ENCODE measurements at places on chromosomes 16 and 17.

DNA sequence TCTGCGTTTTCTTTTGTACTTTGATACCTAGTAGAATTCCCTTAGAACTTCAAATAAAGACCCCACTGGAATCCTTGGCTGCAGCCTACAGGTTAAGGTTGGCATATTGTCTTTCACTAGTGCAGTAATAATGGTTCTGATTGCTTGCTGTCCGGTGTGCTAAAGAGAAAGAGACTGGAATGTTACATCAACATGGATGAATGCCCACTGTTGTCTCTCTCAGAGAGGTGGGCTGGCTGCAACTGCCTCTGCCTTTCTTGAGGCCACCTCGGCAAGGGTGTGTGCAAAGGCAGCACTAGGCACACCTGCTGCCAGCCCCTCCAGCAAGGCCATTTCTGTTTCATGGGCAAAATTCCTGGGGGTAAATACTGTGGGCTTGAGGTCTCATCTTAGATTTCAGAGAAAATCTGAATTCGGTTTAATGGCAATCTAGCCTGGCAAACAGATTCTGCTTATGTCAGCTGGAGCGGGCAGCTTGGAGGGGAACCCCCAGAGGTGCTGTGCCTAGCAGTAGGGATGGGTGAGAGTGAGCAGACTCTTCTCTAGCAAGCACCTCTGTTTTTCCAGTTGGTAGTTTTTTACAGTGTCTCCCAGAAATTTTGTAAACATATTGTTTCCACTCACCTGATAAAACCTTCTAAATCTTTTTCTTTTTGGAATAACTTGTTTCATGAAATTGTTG, 54.0 kb downstream of the MRTFB start:
- no peak for DNase-seq

DNA sequence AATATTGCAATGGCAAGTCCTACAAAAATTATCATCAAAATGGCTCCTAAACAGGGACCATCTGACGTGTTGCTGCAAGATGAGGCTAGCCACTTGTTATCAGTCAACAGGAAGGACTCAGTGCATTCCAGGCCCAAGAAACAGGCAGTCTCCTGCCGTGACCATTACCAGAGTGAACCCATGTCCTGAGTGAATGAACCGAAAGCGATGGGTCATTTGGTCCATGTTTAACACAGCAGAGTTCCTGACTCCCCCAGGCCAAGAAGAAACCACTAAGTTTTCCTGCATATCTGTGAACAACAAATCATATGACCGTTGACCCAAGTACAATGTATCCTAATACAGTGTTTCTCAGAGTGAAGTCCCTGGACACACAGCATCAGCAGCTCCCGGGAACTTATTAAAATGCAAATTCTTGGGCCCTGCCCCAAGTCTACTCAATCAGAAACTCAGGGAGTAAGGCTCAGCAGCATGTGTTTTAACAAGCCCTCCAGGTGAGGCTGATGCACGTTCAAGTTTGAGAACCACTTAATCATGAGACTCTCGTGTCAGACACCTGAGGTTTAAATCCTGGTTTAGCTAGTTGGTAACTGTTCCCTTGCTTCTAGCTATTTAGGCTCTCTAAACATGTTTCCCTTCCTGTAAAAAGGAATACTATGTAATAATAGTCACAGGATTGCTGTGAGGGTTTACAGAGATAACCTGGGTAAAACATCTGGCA, 429.4 kb upstream of the MAF start:
- DNase-seq: no peak

DNA sequence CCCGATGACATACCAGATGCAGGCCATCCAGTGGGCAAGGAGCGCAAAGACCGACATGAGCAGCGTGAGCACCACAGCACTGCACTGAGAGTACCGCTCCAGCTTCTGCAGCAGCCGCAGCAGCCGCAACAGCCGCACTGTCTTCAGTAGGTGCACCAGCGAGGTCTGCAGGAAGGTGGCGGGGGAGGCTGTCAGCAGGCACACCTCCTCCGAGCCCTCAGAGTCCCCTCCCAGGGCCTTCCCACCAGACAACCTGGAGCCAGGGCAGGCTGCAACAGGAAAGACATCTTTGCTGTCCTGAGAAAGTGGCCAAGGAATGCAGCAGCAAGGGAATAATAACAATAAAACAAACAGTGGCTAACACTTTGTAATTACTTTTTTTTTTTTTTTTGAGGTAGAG, 9.1 kb downstream of the KCNH4 start:
- no peak for DNase-seq

DNA sequence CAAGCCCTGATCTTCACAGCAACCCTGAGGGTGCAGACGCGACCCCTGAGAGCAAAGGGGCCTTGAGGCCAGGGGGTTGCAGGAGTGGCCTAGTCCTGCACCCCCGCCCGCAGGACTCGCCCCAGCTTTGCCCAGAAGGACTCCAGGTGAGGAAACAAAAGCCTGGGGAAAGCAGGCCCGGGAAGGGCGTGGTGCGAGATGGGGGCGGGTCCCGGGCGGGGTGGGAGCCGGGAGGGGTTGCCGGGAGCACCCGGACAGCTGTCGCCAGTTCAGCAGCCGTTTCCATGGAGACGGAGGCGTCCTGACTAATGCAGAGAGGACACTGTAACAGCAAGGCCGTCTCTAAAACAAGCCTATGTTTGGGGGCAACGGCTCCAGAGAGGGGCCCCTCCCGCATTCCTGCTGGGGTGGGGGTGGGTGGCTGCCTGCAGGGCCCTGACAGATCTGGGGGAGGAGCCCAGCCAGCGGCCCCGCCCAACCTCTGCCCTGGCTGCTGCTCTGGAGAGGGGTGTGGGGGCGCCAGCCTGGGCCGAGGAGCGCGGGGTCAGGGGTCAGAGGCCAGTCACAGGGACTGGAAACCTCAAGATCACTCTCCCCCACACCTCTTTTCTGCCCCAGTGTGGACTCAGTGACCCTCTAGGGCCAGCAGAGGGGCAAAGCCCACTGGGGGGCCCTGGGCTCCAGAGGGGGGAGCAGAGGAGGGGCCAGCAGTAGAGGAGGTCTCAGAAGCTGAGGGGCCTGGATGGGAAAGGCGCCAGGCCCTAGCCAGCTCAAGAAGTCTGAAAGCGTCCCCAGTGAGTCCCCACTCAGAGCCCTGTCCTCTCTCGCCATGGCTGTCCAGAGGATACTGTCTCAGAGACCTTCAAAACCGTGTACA, 3.1 kb upstream of the TPPP3 start:
- no peak for DNase-seq

- DNase-seq: no peak
These were observed 44.7 kb downstream of the GRB7 start for GRCh38 chr17:39782481-39782880.

GRCh38 chr17:33838281-33838680, 416.8 kb upstream of the CCL2 start:
- no peak for DNase-seq

DNA sequence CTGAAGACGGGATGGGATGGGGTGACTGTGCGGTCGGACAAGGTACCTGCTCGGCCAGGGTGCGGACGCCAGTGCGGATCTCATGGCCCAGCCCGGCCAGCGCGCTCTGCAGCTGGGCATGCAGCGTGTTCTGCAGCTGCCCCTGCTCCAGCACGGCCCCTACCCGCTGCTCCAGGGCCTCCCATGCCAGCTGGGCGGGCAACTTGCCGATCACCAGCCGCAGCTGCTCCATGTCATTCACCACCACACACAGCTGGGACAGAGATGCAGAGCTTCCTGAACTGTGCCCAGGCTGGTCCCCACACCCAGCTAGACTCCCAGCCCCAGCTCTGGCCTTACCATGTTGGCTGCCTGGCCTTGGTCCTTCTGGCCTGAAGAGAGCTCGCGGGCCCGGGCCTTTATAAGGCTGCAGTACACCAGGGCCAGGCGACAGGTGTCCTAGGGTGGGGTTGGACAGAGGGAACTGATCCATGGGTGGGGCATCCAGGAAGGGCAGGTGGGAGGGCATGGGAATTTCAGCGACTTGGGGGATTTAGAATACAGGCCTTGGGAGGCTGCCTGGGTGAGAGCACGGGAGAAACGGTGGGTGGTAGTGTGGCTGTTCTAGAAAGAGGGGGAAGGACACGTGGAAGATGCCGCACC, 9.8 kb downstream of the UNC13D start:
- no peak for DNase-seq

DNA sequence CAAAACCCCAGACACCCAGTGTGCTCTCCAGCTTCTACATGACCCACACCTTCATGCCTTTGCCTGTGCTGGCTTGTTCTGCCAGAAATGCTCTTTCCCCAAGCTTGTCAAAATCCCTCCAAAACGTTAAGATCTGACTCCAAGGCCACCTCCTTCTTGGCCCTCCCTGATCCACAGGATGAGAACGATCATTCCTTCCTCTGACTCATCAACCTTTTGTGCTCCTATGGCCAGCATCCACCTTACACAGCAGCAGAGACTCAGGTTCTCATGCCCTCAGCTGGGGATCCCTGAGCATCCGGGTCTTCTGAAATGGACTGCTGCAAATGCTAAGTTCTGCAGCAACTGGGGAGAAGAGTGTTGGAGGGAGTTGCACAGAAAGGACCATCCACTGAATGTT, 2.9 kb downstream of the ZBTB4 start:
- DNase-seq: no peak

GRCh38 chr17:42203354-42203753, 9.1 kb upstream of the GHDC start:
- DNase-seq: no peak

Measured in hematopoietic multipotent progenitor cell treated with erythropoietin and hydrocortisone succinate and interleukin-3 and kit ligand, for 15 days (in vitro differentiated cells).